ENCODE measurements at places on chromosomes 13 and 19.

GRCh38 chr13:27960362-27961226 lies 8.5 kb downstream of the CDX2 start:
- no peak for DNase-seq

DNA sequence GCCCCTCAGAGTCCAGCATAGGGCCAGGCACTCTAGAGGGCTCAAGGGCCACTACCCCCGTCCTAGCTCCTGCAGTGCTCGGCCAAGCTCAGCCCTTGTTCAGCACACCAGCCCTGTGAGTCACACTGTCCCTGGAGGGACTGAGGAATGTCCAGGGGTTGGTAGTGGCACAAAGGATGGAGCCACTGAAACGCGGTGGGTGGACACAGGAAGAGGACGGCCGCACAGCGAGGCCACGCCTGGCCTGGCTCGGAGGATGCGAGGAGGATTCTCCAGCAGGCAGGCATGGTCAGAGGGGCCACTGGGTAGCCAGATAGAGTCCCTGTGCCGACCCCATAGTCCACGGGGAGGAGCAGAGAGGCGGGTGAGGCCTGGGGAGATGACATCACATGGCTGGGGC lies 45.7 kb downstream of the C1QTNF9 start:
- DNase-seq = no peak

- no peak for DNase-seq
Measured at GRCh38 chr19:41882568-41883462, at the start of gene ARHGEF1. Gene ARHGEF1 (plus strand): TSS chr19:41883184. CDS start chr19:41888083, 4,899 bp downstream.

DNA sequence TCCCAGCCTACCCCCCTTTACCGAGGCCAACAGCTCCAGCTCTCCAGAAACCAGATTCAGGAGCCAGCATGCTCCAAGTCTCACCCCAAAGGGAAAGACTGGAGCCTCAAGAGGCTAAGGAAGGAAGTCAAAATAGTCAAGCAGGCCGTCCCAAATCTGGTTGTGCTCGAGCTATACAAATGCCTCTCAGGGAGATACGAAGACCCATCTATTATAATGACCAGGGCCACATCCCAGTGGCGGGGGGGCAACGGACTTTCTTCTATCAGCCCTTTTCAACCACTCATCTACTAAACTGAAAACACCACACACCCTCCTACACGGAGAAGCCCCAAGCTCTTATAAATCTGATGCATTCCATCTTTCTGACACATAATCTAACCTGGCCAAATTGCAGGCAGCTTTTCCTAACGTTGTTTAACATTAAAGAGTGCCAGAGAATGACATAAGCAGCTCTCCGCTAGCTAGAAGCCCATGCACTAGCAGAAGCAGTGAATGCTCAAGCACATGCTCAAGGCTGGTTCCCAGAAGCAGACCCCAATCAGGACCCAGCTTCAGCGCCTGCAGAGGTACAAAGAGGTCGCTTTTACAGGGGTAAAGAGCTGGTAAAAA lies 104.6 kb upstream of the ZNF98 start:
- DNase-seq = no peak

DNA sequence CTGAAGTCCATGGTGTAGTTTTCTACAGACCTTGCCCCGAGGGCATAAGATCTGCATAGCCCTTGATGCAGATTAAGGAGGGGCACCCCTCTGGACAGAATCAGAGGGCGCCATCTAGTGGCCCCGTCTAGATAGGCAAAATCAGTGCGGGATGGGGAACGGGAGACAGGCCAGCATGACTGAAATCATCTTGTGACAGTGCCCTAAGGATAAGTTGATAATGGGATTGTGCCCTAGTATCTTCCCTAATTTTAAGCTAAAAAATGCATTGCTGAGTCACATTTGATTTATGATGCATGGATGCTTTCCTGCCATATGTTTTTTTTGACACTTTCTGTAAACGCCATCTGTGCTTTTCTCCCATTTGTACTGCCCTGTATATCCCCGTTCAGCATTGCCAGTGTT lies 19.0 kb upstream of the GPI start:
- peak; percentile 33 for DNase-seq

- DNase-seq = no peak
Measured at GRCh38 chr13:74372511-74372910, 238.3 kb upstream of the KLF12 start.

- DNase-seq = no peak
Measured at GRCh38 chr13:25288966-25289365, 1.7 kb upstream of the MTMR6 start.

GRCh38 chr19:17645339-17645963 lies 42.7 kb downstream of the UNC13A start:
- no peak for DNase-seq

DNA sequence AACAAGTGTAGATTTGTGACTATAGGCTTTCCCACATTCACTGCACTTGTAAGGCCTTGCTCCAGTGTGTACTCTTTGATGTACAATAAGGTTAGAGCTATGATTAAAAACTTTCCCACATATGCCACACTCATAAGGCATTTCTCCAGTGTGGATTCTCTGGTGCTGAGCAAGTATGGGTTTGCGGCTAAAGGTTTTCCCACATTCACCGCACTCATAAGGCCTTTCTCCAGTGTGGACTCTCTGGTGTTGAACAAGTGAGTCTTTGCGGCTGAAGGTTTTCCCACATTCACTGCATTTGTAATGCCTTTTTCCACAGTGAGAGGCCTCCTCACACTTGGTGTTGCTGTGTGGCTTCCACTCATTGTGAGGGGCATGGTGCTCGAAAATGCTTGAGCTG lies 3.7 kb downstream of the ZNF772 start:
- no peak for DNase-seq

DNA sequence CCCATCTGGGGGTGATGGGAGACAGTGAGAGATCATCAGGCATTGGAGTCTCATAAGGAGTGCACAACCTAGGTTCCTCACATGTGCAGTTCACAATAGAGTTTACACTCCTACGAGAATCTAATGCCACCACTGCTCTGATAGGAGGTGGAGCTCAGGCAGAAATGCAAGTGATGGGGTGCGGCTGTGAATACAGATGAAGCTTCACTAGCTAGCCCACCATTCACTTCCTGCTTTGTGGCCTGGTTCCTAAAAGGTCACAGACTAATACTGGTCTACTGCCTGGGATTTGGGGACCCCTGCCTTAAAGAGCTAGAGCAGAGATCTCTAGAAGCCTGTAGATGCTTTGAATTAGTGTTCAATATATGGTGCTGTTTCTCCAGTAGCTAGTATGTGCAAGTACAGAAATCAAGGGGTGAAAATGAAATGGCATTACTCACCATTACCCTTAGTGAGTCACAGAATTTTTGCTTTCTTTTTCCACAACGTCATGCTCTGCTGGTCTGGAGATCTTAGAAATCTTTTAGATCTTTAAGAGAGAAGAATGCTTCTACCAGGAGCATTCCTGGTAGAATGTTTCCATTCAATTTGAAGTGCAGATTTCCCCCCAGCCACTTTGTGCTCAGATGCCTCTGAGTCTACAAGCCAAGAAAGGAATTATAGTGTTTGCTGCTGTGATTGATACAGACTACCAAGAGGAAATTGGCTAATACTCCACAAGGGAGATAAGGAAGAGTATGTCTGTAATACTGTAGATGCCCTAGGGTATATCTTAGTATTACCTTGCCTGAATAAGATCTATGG lies 2301.2 kb downstream of the PCDH9 start:
- no peak for DNase-seq

DNA sequence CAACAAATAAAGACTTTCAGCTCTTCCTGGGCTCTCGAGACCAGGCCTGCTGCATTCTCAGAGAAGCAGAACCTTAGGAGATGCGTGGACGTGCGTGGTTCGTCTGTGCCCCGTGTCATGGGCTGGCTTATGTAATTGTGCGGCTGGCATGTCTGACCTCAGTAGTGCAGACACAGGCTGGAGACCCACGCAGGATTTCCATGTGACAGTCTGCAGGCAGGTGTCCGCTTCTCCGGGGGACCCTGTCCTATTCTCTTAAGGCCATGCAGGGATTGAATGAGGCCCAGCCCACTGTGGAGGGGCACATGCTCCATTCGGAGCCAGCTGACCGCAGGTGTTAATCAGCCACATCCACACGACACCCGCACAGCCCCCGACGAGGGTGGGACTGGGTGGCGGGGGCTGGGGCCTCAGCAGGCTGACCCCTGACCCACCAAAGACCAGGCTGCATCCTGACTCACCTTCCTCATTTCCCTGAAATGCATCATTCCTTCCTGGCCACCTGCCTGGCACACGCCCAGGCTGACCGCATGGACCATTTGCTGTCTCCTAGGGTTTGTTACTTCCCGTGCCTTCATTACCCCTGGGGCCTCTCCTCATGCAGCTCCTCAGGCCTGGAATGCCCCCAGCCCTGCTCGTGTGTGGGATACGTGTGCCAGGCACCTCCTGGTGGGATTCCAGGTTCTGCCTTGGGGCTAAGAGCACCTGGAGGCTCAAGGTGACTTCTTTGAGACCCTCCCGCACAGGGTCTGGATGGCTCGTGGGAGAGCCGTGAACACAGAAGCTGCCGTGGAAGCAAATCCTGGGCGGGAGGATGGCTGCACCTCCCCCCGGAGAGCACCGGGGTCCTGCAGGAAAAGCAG lies 10.7 kb upstream of the MCF2L start:
- DNase-seq = no peak

DNA sequence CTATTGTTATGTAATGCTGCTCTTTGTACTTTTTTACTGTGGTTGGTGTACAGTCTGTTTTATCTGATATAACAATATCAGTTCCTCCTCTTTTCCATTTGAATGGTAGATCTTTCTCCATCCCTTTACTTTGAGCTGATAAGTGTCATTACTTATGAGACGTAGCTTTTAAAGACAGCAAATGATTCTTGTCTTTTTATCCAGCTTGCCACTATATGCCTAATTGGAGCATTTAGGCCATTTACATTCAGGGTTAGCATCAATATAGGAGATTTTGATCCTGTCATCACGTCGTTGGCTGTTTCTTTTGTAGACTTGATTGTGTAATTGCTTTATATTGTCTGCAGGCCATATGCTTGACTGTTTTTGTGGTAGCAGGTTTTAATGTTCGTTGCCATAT lies 894.2 kb upstream of the ATXN8OS start:
- DNase-seq = no peak

GRCh38 chr19:17107546-17108452 lies 32.2 kb downstream of the MYO9B start:
- no peak for DNase-seq

DNA sequence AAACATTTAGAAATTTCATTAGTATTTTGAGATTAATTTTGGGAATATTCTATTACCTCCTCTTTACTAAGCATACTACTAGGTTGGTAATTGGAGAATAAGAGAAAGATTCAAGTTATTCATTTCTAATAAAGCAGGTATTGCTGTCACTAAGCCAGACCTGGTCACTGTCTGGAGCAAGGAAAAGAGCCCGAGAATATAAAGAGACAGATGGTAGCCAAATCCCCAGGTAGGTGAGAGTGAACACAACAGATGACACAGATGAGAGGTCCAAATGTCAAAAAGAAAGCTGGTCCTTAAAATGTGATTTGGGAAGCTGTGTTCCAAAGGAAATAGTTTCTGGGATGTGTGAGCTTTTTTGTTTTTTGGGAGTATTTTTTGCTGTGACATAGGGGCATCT lies 128.6 kb downstream of the ZNF100 start:
- DNase-seq = no peak

- no peak for DNase-seq
Measured at GRCh38 chr13:65454403-65454802, 1775.7 kb downstream of the PCDH9 start.

DNA sequence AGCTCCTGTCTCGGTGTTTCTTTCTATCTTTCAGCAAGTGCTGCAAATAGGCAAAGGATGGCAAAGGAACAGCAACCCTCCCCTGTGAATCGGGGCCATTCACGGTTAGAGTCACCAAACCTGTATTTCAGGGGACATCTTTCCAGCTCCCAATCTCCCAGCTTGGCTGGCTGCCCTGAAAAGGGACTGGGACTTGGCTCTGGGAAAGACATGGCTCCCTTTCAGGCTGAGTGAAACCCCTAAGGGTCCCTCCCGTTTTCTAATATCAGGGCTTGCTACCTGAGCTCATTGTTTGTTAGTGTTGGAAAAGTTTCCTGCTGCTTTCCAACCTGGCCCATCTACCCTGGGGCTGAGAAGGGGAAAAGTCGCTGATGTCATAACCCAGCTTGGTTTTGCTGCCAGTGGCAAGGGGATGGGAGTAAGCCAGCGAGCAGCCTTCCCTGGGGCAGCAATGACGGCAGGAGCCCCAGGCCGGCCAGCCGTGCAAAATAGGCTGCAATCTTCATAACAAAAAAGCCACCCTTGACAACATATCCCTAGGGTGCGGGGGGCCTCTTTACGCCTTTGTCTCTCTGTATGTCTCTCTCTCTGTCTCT lies 29.9 kb downstream of the SERP2 start:
- no peak for DNase-seq

DNA sequence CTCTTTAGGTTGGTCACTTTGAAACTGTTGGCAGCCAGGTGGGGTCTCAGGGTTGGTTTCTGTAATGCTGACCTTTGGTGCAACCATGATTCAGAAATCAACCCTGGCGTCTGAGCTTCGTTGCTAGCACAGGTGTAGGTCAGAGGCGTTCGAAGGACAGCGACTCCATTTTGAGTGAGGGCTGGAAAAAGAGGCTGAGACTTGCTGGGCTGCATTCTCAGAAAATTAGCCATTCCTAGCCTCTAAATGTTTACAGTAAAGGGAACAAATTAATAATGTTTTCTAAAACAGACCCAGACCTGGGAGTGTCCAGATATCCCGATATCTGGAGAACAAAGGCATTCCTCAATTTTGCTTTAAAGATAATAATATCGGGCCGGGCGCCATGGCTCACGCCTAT lies 29.2 kb downstream of the RHPN2 start:
- no peak for DNase-seq

GRCh38 chr13:90757127-90757680 lies 590.3 kb upstream of the MIR17HG start:
- DNase-seq = no peak

DNA sequence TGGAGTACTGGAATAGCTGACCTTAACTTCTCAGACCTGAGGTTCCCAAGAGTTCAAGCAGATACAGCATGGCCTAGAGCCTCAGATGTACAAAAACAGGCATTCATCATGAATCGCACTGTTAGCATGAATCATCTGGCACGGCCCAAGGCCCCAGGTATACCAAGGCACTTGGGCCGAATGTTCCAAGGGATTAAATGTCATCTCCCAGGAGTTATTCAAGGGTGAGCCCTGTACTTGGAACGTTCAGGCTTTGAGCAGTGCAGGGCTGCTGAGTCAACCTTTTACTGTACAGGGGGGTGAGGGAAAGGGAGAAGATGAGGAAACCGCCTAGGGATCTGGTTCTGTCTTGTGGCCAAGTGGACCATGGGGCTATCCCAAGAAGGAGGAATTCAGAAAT lies 6.3 kb downstream of the KLK3 start:
- no peak for DNase-seq

- no peak for DNase-seq
Measured at GRCh38 chr13:76928456-76928855, 19.9 kb upstream of the ACOD1 start.

DNA sequence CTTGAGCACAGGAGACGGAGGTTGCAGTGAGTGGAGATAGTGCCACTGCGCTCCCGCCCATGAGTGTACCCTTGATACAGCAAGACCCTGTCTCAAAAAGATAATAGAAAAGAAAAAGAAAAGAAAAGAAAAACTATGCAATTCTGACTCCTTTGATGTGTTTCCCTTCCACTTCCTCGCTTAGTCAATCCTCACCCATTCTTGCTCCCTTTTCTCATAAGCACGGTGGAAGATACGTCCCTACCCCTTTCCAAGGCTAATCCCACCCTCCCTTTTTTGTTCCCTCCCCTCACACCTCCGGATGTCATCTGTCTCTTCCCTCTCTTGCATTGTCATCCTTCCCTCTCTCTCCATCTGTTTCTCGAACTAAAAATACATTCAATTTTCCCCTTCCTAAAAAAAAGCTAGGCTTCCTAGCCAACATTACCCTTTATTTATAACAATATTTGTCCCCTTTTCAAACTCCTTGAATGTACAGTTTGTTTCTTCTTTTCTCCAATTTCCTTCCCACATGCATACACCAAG lies 40.5 kb upstream of the ITM2B start:
- no peak for DNase-seq

GRCh38 chr13:39602277-39602613 lies 748 bp downstream of the LHFPL6 start:
- DNase-seq = no peak
